ENCODE measurements at places on chromosomes 5 and 9.

- no peak for DNase-seq
These were observed 134.0 kb upstream of the TARS1 start for GRCh38 chr5:33306758-33307157.

DNA sequence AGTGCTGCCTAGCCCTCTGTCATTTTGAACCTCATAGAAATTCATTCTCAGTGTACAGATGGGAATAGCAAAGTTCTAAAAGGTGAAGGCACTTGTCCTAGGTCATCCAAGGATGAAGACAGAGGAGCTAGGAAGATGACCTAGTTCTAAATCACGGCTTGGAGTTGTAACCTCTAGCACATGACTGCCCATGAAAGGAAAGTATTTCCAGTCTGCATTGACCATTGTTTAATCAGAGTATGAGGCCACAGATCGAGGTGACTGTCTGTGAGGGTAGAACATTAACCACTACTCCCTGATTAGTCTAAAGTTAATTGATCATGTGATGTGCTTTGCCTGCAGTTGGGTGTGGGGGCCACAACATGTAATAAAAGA, 674 bp upstream of the TNFSF15 start:
- DNase-seq = no peak

DNA sequence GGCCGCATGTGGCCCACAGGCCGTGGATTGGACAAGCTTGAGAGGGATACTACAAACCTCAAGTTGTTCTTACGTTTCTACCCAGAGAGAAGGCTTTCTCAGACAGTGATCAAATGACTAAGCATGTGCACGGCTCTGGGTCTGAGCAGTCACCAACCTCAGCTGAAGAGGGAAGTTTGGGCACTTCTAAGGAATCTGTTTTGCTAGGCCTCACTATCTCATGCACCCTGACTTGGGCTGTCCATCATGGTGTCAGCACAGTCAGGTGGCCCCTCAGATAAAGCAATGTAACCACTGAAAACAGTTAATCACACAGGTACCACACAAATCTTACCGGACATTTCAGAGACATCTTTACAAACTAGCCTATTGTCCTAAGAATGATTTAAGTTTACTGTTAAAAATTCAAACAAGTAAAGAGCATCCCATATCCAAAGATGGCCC, 24.6 kb downstream of the CSF2 start:
- no peak for DNase-seq

DNA sequence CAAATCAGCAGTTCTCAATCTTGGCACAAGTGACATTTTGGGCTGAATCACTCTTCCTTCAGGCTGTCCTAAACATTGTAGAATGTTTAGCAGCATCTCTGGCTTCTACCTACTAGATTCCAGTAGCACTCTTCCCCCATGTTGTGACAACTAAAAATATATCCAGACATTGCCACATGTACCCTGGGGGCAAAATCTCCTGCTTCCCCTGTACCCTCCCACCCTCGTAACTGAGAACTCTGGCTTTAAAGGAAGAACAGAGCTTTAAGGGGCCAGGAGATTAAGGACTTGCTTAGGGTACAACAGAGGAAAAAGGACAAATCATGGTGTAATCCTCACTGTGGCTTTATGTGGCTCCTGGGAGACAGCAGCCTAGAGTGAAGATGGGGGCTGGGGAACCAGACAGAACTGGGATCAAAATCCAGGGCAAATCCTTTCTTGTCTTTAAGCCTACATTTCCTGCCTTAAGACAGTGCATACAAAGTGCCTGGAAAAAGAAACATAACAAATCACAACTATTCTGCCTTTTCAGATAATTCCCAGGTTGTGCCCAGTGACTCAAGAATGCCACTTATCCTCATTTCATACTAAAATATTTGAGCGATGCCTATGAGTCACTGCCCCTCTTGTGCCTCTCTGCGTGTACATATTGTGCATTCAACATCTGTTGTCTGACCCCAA, 109.3 kb downstream of the DAPK1 start:
- DNase-seq = no peak

DNA sequence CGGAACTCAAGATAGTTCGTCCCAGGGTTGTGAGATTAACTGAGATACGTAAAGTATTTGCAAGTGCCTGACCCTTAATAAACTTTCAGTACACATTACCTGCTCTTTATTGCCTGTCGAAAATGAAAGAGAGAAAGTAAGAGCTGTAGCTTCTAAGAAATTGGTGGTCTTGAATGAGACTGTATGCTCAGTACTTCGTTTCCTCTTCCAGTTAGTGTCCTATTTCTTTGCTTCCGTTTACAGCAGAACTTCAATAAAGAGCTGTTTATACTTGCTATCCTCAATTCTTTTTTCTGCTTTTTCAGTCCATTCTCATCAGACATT, 534 bp downstream of the SRFBP1 start:
- DNase-seq = no peak

DNA sequence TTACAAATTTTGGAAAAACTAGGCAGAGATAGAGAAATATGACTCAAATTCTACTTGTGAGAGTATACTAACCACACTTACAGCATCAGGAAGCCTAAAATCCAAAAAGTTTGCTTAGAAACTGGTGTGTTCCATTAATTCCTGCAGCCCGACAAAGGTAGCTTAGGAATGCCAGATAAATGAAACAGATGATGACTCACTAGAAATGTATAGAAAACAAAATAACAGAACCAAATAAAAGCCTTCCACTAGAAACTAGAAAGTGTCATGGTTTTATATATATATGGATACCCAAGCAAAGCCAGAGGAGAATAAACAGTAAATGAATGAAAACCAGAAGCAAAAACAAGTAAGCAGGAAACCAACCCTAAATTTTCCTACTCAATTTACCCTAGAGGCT, 272.2 kb upstream of the PRDM9 start:
- DNase-seq = no peak

- no peak for DNase-seq
These were observed 108.1 kb upstream of the SPRY4 start for GRCh38 chr5:142432961-142433360.

DNA sequence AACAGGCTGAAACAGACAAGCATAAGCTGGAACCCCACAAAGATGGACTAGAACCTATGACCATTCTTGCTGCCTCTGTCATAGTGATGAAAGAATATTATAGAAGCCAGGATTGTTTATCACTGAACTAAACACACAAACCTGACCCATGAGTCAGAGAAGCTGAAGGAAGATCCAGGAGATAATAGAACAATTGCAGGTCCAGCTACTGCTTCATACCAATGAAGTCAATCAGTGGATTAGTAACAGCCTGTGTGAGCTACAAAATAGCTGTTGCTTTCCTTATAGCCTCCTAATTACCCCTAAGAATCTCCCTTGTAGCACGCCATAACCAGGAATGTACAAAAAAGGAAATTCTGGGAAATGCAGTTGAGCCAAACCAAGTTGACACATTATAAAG, 459.9 kb upstream of the ZNF462 start:
- no peak for DNase-seq

GRCh38 chr5:87254035-87254434, 13.6 kb upstream of the RASA1 start:
- DNase-seq = no peak

DNA sequence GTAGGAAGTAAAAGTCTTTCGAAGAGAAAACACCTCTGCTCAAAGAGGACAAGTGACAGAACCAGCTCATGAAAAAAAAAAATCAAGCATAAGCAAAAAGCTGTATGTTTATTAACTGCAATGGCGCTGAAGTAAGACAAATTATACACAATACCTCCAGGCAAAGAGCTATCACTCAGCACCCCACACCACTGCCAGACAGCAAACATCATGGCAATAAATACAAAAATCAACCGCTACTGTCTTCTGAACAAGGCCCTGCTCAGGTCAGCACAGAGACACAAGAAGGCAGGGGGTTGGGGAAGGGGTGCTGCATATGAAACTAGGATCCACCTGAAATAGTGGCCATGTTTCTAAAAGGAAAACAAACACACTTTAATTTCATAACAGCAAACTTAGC, 50.4 kb downstream of the MAPKAP1 start:
- DNase-seq = no peak

- DNase-seq = no peak
These were observed 2.2 kb downstream of the IL17B start for GRCh38 chr5:149376711-149377447.

DNA sequence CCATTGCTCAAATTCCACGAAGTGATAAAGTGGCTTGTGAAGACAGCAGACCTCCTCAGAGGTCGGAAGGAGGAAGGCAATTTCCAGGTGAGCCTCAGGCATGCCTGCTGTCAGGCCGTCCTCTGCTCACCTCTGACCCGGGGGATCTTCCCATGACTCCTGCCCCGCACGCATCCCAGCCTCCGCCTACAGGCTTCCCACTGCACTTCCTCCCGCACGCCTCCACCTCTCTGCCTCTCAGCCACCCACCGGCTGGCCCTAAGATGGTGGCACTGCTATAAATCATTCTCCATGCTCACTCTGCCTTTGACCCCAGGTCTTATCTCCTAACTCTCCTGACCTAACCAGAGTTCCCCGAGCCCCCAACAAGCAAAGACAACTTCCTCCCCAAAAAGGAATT, 49.4 kb upstream of the DNAH5 start:
- no peak for DNase-seq

DNA sequence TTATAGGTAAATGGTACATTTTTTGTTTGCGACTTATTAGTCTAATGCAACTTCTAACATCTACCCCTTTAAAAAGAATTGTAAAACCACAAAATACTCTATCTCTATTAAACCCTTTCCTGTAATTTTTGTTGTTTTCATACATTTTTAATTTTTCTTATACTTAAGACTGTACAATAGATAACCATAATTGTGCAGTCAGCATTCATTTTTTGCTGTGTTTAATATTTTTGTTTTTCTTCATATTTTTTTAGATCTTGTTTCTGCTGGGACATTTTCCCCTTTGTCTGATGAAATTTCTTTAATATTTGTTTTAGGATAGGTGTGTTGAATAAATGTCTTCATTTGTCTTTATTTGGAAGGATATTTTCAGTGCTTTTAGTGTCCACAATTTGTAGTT, 19.9 kb downstream of the OR1J1 start:
- no peak for DNase-seq

GRCh38 chr5:157651623-157652376, 438 bp downstream of the SOX30 start:
- DNase-seq = peak; percentile 65

GRCh38 chr5:169580964-169581363, 2.6 kb upstream of the SPDL1 start:
- no peak for DNase-seq

DNA sequence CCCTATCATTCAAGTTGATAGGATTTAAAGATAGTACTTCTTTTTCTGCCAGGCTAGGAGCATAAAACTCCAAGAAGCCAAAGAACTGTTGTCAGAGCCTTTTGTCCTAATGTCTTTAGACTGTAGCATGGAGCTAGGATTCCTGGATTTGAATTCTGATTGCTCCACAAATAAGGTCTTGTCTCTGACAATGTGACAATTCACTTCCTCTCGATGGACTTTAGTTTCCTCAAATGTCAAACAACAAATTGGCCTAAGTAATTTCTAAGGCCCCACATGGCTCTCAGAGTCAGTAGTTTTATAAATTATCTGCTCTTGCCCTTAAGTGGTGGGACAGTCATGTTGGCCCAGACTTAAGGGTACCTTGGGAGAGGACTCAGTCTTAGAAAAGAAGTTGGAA, 36.7 kb downstream of the RFK start:
- no peak for DNase-seq

- DNase-seq = no peak
These were observed 22.1 kb downstream of the LAMC3 start for GRCh38 chr9:131031005-131031641.

- no peak for DNase-seq
These were observed 22.9 kb downstream of the CDK7 start for GRCh38 chr5:69257577-69257976.

DNA sequence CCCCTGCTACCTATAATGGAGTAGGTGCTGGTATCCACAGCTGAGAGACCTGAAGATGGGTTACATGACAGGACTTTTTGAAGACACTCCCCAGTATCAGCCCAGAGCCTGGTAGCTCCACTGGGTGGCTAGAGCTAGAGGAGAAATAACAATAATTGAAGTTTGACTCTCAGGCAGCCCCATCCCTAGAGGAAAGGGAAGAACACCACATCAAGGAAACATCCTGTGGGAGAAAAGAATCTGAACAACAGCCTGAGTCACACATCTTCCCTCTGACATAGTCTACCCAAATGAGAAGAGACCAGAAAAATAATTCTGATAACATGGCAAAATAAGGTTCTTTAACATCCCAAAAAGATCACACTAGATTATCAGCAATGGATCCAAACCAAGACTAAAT, 432.1 kb downstream of the CDH18 start:
- DNase-seq = no peak

- DNase-seq = no peak
These were observed 183.4 kb downstream of the TMC1 start for GRCh38 chr9:72704688-72705375.

DNA sequence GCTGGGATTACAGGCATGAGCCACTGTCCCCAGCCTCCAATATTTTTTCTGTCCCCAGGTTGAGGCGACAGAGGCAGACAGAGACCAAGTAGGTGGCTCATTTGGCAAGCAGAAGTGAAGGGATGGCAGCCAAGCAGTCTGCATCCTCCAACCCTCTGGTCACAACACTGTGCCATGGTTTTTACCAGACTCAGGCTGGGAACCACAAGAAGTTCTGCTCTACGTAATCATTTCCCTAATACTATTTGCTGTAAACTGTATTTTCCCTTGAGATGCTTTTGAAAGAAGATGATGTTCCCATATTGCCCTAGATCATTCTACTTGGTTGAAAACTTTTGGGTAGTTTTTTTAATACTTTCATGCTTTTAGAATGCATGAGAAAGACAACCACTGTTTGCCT, 40.5 kb downstream of the PTTG1 start:
- DNase-seq = no peak

DNA sequence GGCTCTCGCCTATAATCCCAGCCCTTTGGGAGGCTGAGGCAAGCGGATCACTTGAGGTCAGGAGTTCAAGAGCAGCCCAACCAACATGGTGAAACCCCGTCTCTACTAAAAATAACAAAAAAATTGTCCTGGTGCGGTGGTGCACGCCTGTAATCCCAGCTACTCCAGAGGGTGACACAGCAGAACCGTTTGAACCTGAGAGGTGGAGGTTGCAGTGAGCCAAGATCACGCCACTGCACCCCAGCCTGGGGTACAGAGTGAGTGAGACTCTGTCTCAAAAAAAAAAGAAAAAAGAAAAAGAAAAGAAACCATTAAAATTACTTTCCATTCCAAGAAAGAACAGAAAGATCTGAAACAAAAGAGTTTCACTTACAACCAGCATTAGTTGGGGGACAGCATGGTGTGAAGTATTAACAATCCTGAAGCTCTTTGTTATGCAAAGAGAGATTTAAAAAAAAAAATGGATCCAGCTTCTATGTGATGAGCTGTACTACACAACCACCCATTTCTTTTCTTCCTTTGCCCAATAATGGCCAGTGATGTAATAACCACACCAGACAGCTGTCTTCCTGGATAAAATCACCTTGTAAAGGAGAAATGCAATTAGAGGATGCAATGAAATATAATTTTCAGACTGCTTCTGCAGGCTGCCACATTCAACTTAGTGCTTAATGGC, 76.9 kb downstream of the MED27 start:
- DNase-seq = no peak

GRCh38 chr9:110753731-110754231, 85.2 kb downstream of the MUSK start:
- DNase-seq = no peak

GRCh38 chr9:127195976-127196825, 68.4 kb upstream of the GARNL3 start:
- DNase-seq = no peak

GRCh38 chr5:179421144-179421901, 76.1 kb upstream of the ADAMTS2 start:
- no peak for DNase-seq

GRCh38 chr9:14320271-14321181, 6.6 kb upstream of the NFIB start:
- no peak for DNase-seq
